ENCODE measurements at places on chromosomes 3 and 15.

GRCh38 chr3:174524203-174524602, 334.9 kb upstream of the NAALADL2 start:
- DNase-seq, result no peak

DNA sequence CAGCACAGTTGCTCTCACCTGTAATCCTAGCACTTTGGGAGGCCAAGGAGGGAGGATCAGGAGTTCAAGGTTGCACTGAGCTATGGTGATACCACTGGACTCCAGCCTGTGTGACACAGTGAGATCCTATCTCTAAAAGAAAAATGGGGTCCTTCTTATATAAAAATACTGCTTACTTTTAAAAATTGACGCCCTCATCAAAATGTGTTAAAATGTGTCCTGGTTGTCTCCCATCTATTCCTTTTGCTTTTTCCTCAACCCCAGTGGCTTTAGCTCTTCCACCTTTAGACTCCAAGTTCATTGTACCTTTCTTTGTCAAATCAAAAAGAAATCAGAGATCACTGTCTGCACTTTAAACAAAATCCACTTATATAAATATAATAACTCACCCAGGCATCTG, 60.3 kb upstream of the GPD1L start:
- DNase-seq, result no peak

DNA sequence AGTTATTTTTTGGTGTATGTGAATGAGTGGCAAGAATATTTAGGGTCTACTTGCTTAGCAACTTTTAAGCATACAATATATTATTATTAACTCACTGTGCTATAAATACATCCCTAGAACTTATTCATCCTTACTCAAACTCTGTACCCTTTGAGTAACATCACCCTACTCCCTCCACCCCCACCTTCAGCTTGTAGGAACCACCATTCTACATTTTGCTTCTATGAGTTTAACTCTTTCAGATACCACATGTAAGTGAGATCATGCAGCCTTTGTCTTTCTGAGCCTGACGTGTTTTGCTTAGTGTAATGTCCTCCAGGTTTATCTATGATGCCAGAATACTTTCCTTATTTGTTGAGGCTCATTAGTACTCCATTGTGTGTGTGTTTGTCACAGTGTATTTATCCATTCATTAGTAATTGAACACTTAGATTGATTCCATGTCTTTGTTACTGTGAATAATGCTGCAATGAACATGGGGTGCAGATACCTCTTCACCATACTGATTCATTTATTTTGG, 526.9 kb downstream of the PYDC2 start:
- DNase-seq, result no peak

DNA sequence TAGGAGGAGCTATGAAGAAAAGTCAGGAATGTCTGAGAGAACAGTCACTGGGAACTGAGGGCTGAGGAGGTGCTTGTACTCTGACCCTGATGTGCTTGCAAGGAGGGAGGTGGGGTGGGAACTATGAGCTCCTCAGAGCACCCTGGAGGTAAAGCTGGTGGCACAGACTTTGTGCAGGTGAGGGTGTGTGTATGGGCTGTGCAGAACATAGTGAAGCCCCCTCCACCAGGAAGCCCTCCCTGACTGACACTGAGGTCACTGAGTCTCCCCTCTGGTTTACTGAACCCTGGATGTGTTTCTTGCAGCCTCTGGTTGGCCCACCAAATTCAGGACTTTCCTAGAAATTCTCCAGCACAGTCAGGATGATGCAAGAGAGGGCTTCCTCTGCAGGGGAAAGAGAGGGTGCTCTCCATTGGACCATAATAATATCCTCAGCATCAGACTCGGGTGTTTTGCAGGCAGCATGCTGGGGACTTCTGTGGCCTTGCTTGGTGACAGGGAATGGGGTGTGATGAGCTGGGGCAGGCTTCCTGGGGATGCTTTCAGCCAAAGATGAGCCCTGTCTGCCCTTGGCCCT, 1.5 kb upstream of the ISLR start:
- DNase-seq, result no peak

DNA sequence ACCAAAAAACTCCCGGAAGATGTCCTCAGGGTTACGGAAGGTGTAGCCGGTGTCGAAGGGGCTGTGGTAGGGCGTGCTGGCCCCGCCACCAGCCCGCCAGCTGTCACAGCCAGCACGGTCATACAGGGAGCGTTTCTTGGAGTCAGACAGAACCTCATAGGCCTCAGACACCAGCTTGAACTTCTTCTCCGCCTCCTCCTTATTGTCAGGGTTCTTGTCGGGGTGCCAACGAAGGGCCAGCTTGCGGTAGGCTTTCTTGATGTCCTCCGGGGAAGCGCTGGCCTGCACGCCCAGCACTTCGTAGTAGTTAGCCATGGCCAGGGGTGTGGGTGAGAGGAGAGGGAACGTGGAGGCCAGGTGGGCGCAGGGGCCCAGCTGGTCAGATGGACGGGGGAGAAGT, 3.8 kb downstream of the DNAJB8 start:
- DNase-seq, result no peak

GRCh38 chr15:94367726-94368535, 136.6 kb downstream of the MCTP2 start:
- no peak for DNase-seq

All from CD8-positive, alpha-beta T cell (primary cell).